H54 (cell line): ENCODE measurements at places on chromosomes 2 and 18.

DNA sequence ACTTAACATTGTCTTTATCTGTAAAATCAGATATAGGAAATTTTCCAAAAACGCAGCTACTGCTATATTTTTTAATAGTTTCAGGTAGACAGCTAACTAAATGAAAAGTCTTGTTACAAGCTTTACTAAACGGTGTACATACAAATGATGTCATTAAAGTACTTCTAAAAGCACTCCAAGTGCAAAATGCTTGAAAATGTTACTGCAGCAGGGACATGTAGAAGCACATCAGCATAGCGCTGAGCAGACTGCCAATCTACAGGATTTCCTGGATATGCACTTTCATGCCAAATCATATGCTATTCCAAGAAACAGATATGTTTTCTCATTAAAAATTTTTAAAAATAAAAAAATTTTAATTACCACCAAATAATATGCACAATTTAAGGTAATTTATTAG, 61.7 kb downstream of the SMAD2 start:
- no peak for DNase-seq

- DNase-seq, result no peak
These were observed 30.9 kb downstream of the RALBP1 start for GRCh38 chr18:9506046-9506792.

GRCh38 chr18:24459772-24460171, 665 bp upstream of the HRH4 start:
- DNase-seq, result no peak

DNA sequence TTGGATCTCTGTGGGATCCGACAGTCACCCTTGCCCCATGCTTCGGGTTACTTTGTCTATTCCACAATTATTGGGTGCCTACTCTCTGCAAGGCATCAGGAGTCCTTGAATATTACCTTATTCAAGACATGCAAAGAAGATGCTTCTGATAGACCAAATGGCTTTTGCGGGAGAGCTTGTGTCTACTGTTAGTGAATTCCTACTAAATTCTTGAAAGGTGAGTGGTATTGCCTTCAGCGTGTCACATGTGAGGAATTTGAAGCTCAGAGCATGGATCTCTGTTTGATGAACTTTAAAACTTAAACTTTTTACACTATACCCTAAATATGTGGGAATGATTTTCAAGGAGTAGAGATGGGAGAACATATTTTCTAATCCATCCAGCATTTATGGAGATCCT, 184.4 kb downstream of the LTBP1 start:
- no peak for DNase-seq

DNA sequence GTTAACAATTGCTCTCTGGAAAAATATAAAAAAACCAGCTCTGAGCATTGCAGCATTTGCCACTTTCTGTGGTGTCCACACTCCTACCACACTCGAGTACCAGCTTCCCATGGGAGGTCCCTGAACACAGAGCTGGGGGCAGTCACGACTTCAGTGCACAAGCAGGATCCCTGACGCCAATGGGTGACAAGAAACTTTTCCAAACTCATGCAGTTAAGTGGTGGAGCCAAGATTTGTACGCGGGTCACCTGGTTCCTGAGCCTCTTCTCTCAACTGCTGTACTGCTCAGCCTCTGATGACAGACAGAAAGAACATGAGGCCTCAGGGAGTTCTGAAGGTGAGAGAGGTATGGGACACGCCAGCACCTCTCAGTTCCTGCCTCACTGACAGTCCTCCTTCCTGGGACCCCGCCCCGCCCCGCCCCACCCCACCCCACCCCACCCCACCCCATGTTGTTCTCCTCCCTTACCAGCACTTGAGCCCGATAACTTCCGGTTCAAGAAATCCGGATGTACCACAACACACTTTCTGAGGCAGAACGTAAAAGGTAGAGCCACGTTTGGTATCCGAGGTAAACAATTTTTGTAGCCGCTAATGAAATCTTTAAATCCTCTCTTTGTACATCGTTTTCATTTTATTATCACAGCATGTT, 287.6 kb downstream of the MYCN start:
- no peak for DNase-seq
